ENCODE measurements at places on chromosomes 1 and 21.

DNA sequence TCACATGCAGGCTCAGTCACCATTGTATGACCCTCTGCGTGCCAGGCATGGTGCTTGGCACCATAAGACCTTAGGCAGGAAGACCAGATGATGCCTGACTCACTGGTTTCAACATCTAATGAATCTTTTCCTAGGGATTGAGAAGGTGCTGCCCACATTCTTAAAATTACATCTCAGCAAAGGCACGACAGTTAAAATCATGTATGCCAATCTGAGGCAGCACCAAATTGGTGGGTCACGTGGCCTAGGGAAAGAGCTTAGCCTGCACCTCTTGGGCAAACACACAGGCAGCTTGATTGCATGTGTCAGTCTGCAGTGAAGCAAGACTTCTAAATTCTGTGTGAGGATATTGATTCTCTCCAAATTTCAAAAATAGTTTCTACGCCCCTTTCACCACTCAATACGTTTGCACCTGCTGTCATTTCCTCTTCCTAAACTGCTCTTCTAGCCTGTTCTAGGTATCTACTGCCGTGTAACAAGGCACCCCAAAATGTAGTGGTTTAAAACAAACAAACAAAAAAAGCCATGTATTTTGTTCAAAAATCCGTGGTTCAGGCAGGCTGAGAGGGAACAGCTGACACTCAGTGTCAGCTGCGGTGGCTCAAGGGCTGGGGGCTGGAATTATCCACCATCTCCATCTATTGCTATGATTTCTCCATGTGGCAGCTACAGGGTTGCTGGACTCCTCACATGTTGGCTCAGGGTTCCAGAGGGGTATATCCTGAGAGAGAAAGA is 160.2 kb upstream of the FGGY start:
- no peak for DNase-seq

DNA sequence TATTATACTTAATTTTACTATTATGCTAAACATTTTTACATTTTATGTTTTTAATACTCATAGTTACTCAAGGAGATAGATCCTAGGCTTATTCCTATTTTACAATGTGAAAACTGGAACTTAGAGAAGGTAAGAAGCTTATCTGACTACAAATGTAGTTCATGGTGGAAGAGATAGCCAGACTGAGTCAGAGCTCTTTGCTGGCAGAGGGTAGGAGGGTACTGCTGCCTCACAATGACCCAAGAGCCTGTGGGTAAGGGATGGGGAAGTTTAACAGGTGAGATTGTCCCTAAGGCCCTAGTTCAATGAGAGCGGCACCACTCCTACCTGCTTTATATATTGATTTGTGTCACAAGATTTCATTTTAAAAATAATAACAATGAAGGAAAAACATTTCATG is 34.1 kb upstream of the NEK7 start:
- DNase-seq, result no peak

DNA sequence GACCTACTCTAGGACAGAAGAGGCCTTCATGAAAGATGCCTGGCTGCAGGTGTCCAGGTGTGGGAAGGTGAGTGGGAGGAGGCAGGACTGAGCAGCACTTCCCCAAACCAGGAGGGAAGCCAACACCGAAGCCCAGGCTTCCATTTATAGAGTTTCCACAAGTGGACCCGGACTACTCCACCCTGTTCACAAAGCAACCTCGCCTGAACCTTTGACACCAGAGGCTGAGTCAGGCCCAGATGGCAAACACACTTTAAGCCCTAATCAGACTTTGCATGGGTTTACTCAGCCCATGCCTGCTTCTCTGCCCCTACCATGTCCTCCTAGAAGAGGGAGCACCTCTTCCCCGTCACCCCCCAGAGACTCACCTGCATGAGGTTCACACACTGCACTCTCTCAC is 14.0 kb downstream of the PRR9 start:
- peak; percentile 85 for DNase-seq

- DNase-seq, result no peak
These were observed 17.1 kb upstream of the KIF1B start for GRCh38 chr1:10193288-10193687.

DNA sequence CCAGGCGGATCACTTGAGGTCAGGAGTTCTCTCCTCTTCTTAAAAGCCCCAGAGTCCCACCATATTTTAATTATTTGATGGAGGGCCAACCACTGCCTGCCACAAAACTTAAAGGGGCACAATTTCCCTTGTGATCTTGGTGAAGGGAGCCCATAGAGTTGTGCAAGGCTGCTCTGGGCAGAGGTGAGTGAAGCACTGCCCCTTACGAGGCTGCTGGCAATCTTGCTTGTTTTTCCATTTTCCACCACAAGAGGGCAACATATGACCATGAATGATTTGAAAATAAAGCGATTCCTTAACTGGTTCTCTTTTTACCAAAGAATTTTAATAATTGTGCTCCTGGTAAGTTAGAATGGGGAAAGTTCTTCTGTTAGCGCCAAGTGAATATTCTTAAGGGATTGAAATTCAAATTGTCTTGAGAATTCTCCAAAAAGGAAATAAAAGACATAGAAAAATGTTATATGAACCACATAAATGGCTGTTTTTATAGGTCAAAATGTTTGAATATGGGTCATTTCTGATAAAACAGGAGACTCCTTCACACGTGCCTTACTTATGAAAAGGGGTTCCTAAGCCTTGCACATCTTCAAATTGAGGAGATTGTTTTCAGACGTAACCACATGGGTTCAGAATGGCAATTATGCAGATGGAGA is 22.7 kb downstream of the PGM1 start:
- DNase-seq, result peak; percentile 55

GRCh38 chr1:70140894-70141293 is 64.5 kb downstream of the LRRC40 start:
- peak; percentile 6 for DNase-seq

DNA sequence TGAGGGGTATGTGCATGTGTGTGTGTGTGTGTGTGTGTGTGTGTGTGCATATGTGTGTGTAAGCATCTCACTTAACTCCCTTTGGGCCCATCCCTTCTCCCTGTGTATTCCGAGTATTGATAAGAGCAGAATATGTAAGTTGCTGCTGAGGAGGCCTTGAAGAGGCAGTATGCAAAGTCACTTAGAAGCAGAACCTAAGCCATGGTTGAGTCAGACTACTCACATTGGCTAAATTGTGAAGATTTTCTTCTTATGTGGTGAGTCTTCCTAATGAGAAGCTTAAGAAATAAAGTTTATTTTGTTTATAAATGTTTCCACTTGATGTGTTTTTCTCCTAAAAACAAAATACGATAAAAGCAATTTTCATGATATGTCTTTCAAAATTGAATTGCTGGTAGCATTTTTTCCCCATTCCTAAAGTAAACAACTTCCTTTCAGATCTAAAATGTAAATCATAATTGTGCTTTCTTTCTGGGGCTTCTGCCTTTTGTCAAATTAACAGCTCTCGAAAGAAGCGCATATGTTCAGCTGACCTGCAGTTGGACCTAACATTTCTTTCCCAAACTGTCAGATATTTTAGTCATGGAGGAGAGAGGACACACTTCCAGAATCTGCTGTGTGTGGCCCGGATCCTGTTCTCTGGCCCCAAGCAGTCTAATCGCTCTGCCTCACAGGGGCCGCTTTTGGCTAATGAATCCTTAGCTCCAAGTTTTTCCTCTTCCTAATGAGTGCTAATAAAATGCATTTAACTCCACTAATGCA is 284.0 kb downstream of the DUSP10 start:
- no peak for DNase-seq

- DNase-seq, result no peak
These were observed 1510.1 kb downstream of the MRPL39 start for GRCh38 chr21:24097181-24097580.

DNA sequence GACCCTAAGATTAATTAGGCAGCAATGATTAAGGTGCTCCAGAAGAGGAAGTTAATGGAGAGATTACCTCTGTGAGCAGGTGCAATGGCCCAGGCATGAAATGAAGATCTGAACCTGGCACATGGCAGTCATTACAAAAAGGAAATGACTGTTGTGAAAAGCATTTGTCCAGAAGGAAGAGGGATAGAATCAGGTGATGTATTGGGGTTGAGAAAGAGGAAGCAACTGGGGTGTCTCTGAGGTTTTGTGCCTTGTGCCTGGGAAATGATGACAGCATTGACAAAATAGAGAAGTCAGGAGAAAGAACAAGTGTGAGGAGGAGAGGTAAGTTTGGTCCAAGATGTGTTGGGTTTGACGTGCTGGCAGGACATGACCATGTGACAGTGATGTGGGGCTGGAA is 5.6 kb downstream of the CRCT1 start:
- DNase-seq, result no peak

DNA sequence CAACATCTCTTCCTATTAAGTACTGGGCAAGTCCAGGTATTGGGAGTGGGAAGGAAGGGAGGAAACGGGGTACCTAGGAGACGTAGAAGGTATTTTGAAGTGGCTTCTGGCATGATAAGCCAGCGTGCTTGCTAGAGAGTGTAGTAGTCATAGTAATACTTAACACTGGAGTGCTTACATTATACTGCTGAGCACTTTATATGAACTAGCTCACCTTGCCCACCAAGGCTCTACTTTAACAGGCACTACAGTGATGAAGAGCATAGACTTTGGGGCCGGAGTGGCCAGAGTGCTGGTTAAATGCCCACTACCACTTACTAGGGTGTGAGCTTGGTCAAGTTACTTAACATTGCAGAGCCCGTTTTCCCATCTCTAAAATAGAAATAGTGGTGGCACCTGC is 61.7 kb downstream of the ACP6 start:
- DNase-seq, result no peak

GRCh38 chr1:86960548-86960947 is 46.1 kb downstream of the HS2ST1 start:
- DNase-seq, result no peak

- DNase-seq, result no peak
These were observed 14.1 kb downstream of the SLC19A1 start for GRCh38 chr21:45528028-45528705.

DNA sequence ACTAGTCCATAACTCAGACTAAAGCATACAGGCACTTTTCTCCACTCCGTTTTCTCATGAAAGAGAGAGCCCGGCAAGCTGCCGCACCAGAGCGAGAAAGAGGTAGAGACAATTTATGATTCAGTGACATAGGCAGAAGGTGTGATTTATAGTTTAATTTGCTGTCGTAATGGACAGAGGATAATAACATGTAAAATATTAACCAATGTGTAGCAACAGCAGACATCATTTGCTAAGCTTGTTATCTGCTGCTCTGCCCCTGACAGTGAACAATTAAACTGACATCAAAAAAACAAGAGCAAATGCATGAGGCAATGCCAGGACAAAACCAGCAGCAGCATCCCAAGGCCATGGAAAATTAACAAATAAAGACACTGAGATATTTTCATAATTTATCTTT is 214.0 kb downstream of the ATG4C start:
- DNase-seq, result peak; percentile 9

DNA sequence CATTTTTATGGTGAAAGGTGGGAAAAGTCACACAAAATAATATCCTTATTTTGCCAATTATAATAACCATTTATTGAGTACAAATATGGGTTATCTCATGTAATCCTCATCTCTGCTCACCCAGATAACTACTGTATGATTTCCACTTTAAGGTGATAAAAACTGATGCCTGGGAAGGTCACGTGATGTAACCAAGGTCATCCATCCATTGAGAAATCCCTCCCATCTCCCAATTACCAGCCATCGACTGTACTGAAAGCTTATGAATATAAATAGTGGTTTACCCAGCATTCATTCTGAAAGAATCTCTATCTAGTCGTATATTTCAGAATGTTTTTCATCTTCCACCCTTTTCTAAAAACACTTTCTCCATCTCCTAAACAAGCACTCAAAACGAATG is 55.0 kb upstream of the IFNAR2 start:
- no peak for DNase-seq

DNA sequence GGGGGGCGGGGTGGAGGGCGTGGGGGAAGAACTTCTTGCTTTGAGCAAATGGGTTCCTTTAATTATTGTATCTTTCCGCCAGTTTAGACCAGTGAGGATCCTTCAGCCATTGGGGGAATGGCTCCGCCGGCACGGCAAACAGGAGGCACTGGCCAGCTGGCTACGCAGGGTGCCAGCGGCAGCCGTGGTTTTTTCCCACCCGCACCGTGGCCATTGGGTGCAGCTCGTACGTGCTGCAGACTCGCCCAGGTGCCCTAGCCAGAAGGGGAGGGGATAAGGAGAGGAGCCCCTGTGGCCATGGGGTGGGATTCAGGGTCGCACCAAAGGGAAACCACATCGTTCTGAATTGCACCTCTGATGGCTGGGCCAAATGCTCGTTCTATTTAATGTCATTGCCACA is 65.6 kb downstream of the RGSL1 start:
- no peak for DNase-seq

- DNase-seq, result peak; percentile 37
These were observed 1.2 kb downstream of the MCOLN3 start for GRCh38 chr1:85047144-85047471.

GRCh38 chr1:102262994-102263393 is 266.3 kb upstream of the OLFM3 start:
- DNase-seq, result no peak

DNA sequence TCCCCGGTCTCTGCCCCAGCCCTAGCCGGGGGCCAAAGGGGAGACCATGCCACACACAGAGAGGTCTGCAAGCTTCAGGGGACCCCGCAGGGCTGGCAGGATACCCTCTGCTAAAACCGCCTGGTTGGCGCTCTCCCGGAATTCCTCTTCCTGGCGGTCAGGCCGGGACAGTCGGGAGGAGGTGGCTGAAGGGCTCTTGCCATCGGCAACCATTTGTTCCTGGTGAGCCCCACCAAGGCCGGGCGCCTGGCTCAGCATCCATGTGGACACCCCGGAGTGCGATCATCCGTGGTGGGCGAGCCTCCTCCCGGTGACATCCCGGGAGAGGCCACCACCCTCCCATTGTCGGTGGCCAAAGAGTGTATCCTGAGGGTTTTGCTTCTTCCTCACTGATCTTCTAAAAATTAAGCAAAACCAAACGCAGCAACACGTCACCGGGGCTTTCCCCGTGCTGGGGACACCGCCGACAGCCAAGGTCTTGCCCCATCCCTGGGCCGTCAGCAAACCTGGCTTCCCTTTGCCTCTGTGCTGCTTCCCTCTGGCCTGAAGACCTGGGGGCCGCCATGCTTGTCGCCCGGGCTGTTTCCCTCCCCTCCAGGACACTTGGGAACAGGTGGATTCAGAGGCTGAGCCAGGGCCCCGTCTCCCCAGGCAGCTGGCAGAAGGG is 59.1 kb upstream of the TTC34 start:
- no peak for DNase-seq

Data from large intestine (tissue), 12 donors.